Endodermal cell (in vitro differentiated cells): ENCODE measurements at places on chromosomes 13 and 19. TPM values are rescaled to one million over a fixed set of nuclear protein-coding genes. Genes with fewer than 3 reads are reported as not detected.

DNA sequence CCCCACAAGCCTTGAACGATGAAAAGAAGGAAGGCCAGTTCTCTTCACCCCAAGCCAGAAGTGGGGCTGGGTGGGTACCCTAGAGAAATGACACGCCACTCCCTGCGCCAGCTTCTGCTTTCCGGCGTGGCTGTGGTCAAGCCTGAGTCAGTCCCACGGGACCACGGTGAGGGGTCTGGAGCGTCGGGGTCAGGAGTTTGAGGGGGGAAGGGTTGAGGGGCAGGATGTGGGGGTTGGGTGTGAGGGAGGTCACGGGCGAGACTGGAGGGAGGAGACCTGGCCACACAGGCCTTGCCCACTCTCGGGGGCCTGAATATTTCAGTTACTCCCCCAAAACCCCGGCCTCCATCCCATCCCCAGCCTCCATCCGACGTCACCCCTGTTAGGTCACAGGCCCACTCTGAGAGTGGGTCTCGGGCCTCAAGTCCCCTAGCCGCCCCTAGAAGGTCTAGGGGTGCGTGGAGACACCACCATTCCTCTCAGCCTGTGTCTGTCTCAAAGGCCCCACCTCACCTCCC is 500 bp upstream of the IFI30 start:
- peaks cover 12% of the 10 kb centered on the region for H3K36me3 ChIP-seq
- H3K4me1 ChIP-seq = peaks cover 3% of the 10 kb centered on the region
- no peak overlapping the region for H3K4me3 ChIP-seq
- peaks cover 19% of the 10 kb centered on the region for H3K27me3 ChIP-seq

GRCh38 chr13:42649831-42650230 is 75.9 kb downstream of the TNFSF11 start:
- no peak overlapping the region for H3K4me3 ChIP-seq
- H3K27me3 ChIP-seq = peaks cover 17% of the 10 kb centered on the region

DNA sequence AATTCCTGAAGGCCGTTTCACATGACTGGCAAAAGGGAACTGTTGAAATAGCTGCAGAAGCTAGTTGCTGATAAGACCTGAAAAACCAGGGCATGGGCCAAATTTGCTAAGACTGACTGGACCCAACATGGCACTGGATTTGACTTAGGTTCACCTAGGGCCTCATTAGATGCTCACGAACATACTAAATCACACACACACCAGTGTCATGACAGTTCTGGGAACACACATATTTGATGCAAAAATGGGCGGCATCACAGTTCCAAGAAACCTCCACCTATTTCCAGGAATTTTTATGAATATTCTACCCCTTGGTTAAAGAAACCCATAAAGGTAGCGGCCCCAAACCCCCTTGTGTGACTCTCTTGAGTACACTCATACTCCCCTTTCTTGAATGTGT is 99.6 kb upstream of the OBI1 start:
- no peaks in the 10 kb centered on the region for H3K36me3 ChIP-seq
- H3K4me3 ChIP-seq = no peak overlapping the region
- H3K27ac ChIP-seq = no peak overlapping the region
- H3K4me1 ChIP-seq = no peaks in the 10 kb centered on the region

GRCh38 chr19:42207767-42208271 is 9.7 kb downstream of the DEDD2 start:
- no peak overlapping the region for H3K27ac ChIP-seq
- no peaks in the 10 kb centered on the region for H3K4me1 ChIP-seq
- no peak for DNase-seq
- peaks cover 59% of the 10 kb centered on the region for H3K36me3 ChIP-seq
- no peak overlapping the region for H3K4me3 ChIP-seq
- H3K27me3 ChIP-seq = no peaks in the 10 kb centered on the region

GRCh38 chr13:75383064-75383715 is 98.8 kb downstream of the TBC1D4 start:
- no peaks in the 10 kb centered on the region for H3K4me1 ChIP-seq
- H3K27me3 ChIP-seq = no peaks in the 10 kb centered on the region
- no peaks in the 10 kb centered on the region for H3K36me3 ChIP-seq

DNA sequence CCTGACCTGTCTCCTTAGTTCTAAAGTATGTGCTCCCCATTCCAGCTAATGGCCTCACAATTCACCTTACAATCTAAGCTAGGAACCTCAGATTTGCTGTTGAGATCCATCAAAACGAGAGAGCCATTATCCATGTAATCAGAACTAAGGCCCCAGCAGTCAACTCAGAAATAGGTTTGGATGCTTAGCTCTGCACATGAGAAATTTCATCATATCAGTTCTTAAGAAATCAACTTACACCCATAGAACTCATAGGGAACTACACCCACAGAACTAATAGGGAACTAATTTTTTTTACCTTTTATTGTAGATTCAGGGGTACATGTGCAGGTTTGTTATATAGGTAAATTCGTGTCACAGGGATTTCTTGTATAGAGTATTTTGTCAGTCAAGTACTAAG is 28.7 kb downstream of the CYSLTR2 start:
- H3K4me1 ChIP-seq = no peaks in the 10 kb centered on the region
- DNase-seq = no peak
- no peak overlapping the region for H3K27ac ChIP-seq
- H3K4me3 ChIP-seq = no peak overlapping the region
- H3K36me3 ChIP-seq = no peaks in the 10 kb centered on the region

- no peaks in the 10 kb centered on the region for H3K4me1 ChIP-seq
- no peak for DNase-seq
- peaks cover 52% of the 10 kb centered on the region for H3K36me3 ChIP-seq
- H3K4me3 ChIP-seq = no peak overlapping the region
Measured at GRCh38 chr19:4102339-4103079, 21.4 kb downstream of the MAP2K2 start.

- no peak overlapping the region for H3K27ac ChIP-seq
- DNase-seq = no peak
- no peak overlapping the region for H3K4me3 ChIP-seq
- no peaks in the 10 kb centered on the region for H3K36me3 ChIP-seq
- H3K4me1 ChIP-seq = no peaks in the 10 kb centered on the region
- H3K27me3 ChIP-seq = no peaks in the 10 kb centered on the region
Measured at GRCh38 chr13:94268661-94269060, 210.8 kb downstream of the DCT start.

DNA sequence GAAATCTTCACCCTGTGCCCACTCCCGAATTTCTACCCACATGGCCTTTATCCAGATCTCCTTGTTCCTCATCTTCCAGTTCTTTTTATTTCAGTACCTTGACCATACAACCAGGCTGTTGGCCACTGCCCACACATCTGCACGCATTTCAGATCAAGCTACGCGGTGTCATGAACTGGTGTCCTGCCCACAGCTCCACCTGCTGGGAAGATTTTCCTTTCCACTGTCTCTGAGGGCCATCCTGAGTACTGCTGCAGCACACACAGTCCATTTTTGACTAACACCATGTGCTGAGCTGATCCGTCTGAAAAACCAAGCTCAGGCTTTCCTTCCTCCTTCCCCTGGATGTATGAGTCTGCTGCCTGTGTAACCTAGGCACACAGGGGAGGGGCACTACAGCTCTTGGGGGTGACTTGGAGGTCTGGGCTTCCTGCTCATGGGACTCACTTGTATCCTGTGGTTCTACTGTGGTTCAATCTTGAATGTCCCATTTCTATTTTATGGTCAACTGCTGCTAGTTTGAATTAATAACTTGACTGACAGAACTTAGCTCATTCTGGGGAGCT is 71.9 kb downstream of the WASF3 start:
- no peaks in the 10 kb centered on the region for H3K36me3 ChIP-seq
- no peak overlapping the region for H3K4me3 ChIP-seq
- H3K4me1 ChIP-seq = no peaks in the 10 kb centered on the region
- peak; percentile 64 for DNase-seq
- no peaks in the 10 kb centered on the region for H3K27me3 ChIP-seq

DNA sequence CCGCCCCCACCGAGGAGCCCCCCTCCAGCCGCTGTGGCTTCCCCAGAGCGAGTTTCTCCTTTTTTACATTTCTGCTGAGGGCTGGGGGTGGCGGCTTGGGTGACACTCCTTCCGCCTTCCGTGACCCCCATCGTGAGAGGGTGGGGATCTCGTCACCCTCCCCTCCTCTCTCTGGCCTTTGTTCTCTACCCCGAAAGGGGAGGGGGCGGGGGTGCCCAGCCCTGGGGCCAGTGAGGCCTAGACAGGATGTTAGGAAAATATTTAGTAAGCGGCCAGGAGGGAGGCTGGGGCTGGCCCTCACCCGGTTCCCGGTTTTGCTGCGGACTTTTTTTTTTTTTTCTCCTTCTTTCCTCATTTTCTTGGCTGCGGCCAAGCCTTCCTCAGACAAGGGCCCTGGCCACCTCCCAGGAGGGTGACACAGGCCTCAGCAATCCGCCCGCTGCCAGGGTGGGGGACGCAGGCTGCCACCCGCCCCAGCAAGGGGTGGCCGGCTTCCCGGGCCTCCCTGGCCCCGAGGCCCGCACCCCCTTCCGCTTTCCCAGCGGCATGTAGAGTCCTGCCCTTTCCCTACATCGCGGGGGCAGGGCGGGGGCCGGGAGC is 3.9 kb downstream of the MIDN start:
- peaks cover 49% of the 10 kb centered on the region for H3K36me3 ChIP-seq
- H3K4me1 ChIP-seq = peaks cover 5% of the 10 kb centered on the region
- H3K27ac ChIP-seq = peak overlapping the region; percentile 91
- peak overlapping the region; percentile 85 for H3K4me3 ChIP-seq

DNA sequence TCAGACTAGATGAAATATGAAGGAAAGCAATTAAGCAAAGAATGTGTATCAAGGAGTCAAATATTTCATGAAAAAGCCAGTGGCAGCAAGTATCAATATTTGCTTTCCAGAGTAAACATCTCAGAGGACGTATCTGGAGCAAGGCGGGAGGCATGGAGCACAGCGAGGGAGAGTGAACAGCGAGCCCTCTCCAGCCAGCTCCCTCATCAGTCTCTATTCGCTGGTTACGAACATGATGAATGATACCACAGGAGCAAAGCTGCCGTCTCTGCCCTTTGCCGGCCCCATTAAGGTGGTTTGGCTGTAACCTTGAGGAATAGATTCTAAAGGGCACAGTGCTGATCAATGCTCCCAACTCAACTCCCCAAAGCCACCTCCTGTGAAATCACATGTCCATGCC is 95.8 kb downstream of the CCNA1 start:
- H3K27ac ChIP-seq = no peak overlapping the region
- no peaks in the 10 kb centered on the region for H3K27me3 ChIP-seq
- H3K36me3 ChIP-seq = no peaks in the 10 kb centered on the region
- H3K4me3 ChIP-seq = no peak overlapping the region
- DNase-seq = no peak
- H3K4me1 ChIP-seq = no peaks in the 10 kb centered on the region

GRCh38 chr19:641702-642101 is 2.0 kb downstream of the FGF22 start:
- H3K4me3 ChIP-seq = no peak overlapping the region
- no peaks in the 10 kb centered on the region for H3K36me3 ChIP-seq

GRCh38 chr13:73767191-73767741 is 366.9 kb downstream of the KLF12 start:
- DNase-seq = peak; percentile 61
- H3K27me3 ChIP-seq = peaks cover 69% of the 10 kb centered on the region
- peaks cover 7% of the 10 kb centered on the region for H3K4me1 ChIP-seq
- peak overlapping the region; percentile 96 for H3K27ac ChIP-seq

GRCh38 chr19:13033244-13033643 is 38.0 kb downstream of the NFIX start:
- no peak for DNase-seq
- H3K27me3 ChIP-seq = peaks cover 90% of the 10 kb centered on the region
- H3K27ac ChIP-seq = no peak overlapping the region
- no peaks in the 10 kb centered on the region for H3K4me1 ChIP-seq

DNA sequence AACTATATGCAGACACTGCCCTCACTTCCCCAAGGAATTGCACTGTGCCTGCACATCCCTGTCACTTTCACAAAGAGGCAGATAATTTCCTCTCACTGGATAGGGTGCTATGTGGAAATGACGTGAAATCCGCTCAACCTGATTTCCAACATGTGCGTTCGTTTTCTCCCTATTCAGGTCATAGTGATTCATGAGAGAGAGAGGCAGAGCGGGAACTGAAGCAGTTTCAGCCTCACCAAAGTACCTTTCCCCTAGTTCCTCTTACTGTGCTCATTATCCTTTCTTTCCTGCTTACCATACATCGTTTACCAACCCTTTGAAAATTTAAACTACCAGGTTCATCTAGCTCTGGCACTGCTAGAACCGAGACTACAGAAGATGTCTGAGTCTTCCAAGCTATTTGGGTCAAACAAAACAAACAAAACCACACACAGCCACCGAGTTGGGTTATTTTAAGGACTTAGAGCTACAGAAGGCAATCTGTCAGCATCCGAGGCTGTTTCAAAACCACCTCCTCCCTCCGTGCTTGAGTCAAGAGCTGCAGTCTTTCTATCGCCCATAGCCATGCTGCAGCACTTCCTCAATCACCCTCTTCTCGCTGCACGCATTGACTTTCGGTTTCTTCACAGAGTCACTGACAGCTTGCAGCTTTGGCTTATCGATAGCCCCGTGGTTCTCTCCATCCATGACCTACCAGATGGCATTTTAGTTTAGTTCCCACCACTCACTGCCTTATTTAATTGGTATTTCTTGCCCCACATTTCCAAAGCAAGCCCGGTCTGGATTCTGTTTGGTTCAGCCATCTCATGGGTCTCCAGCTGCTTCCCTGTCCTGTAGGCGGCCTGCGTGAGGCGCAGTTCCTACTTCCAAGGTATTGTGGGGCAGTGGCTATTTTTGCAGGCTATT is 1395.8 kb downstream of the EFNB2 start:
- DNase-seq = peak; percentile 59
- peaks cover 11% of the 10 kb centered on the region for H3K4me1 ChIP-seq
- no peaks in the 10 kb centered on the region for H3K27me3 ChIP-seq
- H3K27ac ChIP-seq = no peak overlapping the region

GRCh38 chr19:46513461-46514236 is 18.0 kb upstream of the PNMA8B start:
- H3K36me3 ChIP-seq = no peaks in the 10 kb centered on the region
- no peaks in the 10 kb centered on the region for H3K4me1 ChIP-seq
- no peaks in the 10 kb centered on the region for H3K27me3 ChIP-seq
- H3K4me3 ChIP-seq = no peak overlapping the region

Gene ZNF850
- total RNA-seq = 6.4 to 30.8 TPM (median 30.7 TPM) in 3 replicates

Gene APOE
- 2,047 and 2,216 TPM in 2 replicates for total RNA-seq

Gene SELENOV
- 5.9 to 15.3 TPM (median 14.6 TPM) in 3 replicates for total RNA-seq

Gene KPTN
- total RNA-seq = 14.2 to 18.8 TPM (median 14.7 TPM) in 3 replicates

Gene CACNG8
- 0.25 and 0.48 TPM in 2 replicates for total RNA-seq

Gene CBLC
- total RNA-seq = 5.5 and 6.6 TPM in 2 replicates

Gene FXYD7
- total RNA-seq = 0.79 and 1.1 TPM in 2 replicates

Gene USHBP1
- total RNA-seq = 4.8 to 6.9 TPM (median 6.2 TPM) in 3 replicates

Gene CLEC4M
- not detected in 2 replicates for total RNA-seq

Gene ZNF135
- total RNA-seq = 4.8 to 9.7 TPM (median 9.3 TPM) in 3 replicates

Gene AP2A1
- 97.8 and 100 TPM in 2 replicates for total RNA-seq
